CD4-positive, alpha-beta T cell treated with Interleukin-6 at 100 ng/mL for 8 hours (primary cell): ENCODE measurements at places on chromosomes 12 and 14.

DNA sequence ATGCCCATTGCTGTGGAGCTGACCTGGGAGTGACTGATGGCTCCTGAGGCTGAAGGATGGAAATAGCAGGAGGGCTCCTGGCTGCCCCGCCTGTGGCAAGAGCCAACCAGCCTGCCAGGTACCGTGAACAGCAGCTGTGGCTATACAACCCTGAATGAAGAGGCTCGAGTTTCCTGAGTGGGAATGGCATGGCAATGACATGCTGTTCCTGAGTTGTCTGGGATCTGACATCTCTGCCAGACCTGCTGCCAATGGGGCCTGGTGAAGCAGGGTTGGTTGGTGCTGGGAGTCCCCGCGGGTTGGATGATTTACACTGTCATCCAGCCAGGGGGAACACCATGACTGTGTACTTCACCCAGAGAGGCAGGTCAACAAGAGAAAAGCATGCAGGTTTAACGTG is 31.8 kb upstream of the LRRC10 start:
- no peak for DNase-seq

GRCh38 chr12:33828326-33828725 is 194.0 kb upstream of the ALG10 start:
- no peak for DNase-seq

GRCh38 chr12:22722081-22722480 is 97.1 kb downstream of the ETNK1 start:
- DNase-seq: no peak

GRCh38 chr12:70149013-70149412 is 94.2 kb upstream of the CNOT2 start:
- no peak for DNase-seq

DNA sequence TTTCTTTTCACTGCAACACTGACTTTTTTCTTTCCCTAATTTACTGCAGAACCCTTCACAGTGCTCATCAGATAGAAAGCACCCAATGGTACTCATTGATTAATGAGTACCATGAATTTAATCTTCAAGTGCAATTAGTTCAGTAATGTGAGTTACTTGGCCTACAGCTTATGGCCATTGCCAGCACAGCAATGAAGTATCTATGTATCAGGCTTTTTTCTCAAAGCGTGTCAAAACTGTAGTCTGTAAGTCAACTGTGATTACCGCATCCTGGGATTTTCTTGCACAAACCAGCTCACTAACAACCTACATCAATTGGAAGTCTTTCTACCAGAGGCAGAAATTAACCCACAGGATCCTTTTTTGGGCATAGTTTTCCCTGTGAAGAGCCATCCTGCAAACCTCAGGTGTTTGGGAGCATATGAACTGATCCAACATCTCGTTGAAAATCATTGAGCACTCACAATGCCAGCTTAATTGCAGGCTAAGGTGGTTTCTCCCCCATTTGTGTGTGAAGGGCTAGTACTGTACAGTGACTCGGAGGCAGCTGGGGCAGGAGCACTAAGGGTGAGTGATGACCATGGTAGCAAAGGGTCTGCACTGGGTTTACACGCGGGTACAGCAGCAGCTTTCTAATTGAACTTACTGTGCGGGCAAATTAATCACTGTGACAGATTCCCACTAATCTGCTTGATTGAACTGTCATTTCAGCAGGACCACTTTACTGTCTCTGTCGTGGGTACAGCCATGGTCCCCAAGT is 619.3 kb downstream of the SNAPC1 start:
- DNase-seq: no peak
